ENCODE measurements at places on chromosomes 11 and 22.
A peak's percentile ranks its signal among the peaks of the same experiment; 100 is the strongest.

DNA sequence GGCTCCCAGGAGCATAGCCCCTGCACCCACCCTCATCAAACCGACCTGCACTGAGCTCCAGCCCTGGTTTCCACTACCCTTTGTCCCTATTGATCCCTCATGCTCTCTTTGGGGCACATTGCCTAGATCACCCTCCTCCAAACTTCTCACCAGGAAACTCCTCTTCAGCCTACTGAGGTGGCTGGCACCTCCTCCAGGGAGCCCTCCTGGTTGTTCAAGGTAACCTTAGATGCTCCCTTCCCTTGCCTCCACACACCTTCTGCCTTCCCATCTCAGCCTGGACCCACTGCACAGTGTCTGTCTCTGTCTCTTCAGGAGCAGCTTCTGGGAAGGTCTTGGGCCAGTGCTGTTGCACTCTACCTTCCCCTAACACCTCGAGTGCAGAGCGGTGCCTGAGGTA is 15.8 kb upstream of the WNT7B start:
- no peak for DNase-seq

GRCh38 chr11:9568854-9569587 is 4.4 kb upstream of the WEE1 start:
- peak; percentile 97 for DNase-seq

DNA sequence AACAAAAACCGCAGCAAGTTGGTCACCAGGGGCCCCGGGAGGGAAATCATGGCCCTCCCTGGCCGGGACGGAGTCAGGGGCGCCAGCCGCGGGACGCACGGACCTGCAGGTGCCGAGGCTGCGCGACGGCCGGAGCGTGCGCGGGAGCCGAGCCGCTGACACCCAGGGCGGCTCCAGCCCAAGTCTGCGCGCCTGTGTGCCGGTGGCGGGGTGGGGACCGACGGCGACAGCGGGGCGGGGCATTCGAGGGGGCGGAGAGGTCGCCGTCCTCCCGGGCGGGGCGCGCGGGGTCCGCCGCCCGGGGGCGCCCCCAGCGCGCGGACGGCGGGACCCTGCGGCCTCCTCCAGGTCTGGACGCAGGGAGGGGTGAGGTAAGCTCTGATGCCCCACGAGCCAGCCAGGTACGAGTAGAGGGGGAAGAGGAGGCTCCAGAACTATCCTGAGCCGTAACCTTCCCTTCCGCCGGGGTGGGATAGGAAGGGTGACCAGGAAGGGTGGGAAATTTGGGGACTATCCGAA is at the start of gene ESAM:
Gene ESAM (minus strand): TSS at position 186 of the 519 bp plus-strand sequence. CDS start 136 bp downstream, at position 50.
- DNase-seq, result no peak

- DNase-seq, result no peak
These were observed 48.3 kb downstream of the FAM83F start for GRCh38 chr22:40043081-40043480.

- DNase-seq, result no peak
These were observed 196.3 kb upstream of the CADM1 start for GRCh38 chr11:115700496-115700895.

DNA sequence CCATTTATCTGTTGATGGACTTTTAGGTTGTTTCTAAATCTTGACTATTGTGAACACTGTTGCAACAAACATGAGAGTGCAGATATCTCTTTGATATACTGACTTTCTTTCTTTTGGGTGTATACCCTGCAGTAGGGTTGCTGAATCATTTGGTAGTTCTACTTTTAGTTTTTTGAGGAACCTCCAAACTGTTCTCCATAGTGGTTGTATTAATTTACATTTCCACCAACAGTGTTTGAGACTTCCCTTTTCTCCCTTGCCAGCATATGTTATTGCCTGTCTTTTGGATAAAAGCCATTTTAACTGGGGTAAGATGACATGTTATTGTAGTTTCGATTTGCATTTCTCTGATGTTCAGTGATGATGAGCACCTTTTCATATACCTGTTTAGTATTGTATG is 330.0 kb downstream of the DDX10 start:
- no peak for DNase-seq

DNA sequence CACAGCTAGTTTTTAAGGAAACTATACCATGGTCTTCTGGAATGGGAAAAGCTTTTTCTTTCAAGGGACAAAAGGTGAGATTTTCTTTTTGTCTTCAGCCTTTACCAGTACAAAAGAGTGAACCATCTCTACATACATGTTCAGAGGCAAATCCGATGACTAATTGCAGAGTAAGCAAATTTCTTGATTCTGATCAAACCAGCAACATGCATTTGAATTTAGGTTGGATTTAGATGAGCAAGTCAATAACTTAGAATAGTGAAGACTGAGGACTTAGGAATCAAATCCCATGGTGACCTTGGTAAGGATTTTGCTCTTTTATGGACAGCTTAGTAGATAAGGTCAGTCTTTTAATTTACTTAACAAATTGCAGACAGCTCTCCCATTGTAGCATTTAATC is 65.9 kb upstream of the BLID start:
- no peak for DNase-seq

GRCh38 chr11:74255741-74256375 is 55.6 kb downstream of the P4HA3 start:
- peak; percentile 76 for DNase-seq

DNA sequence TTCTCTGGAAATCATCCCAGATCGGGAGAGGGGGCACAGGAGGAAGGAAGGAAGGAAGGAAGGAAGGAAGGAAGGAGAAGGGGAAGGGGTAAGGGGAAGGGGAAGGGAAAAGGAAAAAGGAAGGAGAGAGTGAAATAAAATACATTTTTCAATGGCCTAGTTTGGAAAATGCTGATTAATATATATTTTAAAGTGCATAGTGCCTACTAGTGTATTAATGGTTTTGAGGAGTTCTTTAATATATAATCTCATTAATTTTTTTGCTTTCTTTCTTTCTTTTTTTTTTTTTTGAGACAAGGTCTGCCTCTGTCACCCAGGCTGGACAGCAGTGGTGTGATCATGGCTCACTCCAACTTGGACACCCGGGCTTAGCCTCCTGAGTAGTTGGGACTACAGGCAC is 107.8 kb upstream of the FOLH1 start:
- no peak for DNase-seq

All from NCI-H526 (cell line).